ENCODE measurements at places on chromosomes 2 and 18.

- DNase-seq: no peak
Measured at GRCh38 chr2:241052677-241053360, 49.3 kb downstream of the MTERF4 start.

DNA sequence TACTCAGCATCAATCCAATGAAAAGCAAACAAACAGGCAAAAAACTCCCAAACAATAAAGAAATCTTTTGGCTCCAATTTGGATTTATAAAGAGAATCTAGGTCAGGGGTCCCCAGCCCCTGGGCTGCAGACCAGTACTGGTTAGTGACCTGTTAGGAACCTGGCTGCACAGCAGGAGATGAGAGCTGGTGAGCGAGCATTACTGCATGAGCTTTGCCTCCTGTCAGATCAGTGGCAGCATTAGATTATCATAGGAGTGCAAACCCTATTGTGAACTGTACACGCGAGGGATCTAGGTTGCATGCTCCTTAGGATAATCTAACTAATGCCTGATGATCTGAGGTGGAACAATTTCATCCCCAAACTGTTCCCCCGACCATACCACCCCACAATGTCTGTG lies 102.2 kb downstream of the KIAA1328 start:
- no peak for DNase-seq

- no peak for DNase-seq
Measured at GRCh38 chr2:100780203-100781008, 39.5 kb upstream of the NPAS2 start.

- no peak for DNase-seq
Measured at GRCh38 chr2:11945139-11946126, 199.0 kb downstream of the LPIN1 start.

- no peak for DNase-seq
Measured at GRCh38 chr2:178452334-178452733, 1.2 kb downstream of the PJVK start.

- DNase-seq: no peak
Measured at GRCh38 chr2:36539631-36540030, 58.3 kb downstream of the FEZ2 start.

DNA sequence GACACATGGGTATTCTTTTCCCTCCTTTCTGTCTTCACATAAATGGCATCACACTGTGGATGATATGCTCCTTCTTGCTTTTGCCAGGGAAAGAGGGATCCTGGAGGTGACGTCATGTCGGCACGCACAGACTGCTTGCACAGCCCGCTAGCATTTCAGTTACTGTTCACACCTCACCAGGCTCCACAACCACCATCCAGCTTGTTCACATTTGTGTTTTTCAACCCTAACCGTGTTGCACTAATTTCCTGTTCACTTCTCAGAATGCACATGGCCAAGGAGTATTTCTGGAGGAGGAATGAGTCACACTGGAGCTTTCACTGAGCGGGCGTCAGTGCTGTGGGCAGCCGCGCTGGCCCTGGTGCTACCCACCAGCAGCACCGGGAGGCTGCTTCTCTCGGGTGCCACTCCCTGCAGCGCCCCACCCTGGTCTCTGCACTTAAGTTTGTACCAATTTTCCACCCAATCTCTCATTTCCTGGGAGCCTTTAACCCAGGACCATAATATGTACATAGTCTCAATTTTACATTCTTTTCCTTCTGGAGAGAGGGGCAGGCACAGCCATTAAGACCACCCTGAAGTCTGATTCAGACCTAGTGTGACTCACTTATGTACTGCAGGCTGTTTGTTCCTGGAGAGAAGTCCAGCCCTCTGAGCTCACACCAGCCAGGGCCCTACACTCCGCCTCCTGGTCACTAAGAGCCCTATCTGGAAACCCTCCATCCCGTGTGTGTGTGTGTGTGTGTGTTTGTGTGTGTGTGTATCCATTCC lies 65.1 kb downstream of the MBP start:
- DNase-seq: peak; percentile 74

DNA sequence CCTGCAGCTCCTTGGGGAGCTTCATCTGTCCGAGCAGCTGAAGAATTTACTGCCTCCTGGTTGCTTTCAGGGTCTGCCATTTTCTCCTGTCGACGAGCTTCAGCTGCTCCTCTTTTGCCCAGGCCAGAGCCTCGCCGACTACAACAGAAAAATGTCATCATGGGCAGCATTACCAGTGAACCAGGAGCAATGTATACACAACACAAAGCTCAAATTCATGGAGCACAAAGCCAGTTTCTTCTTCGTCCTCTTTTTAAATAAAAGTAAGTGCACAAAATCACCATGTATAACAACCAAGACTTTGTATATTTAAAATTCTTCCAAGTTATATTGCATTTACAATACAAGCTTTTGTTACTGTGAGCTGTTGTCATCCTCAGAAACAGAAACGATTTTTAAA lies 85.0 kb downstream of the TRIP12 start:
- DNase-seq: no peak

DNA sequence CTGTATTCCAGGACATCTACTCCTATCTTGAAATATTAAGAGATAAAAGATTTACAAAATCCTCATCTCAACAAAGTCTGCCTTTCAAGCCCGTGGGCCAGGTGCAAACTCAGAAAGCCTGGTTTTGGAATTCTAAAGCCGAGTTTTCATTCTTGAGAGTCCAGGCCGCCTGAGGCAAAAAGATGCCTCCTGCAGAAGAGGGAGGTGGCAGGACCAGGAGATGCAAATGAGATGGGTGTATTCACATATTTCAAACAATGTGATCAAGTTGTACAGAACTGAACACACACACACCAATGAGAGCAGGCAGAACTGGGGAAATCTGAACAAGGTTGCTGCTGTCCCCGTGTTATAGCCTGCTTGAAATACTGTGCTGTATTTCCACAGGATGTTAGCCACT lies 7.7 kb upstream of the HS6ST1 start:
- no peak for DNase-seq

DNA sequence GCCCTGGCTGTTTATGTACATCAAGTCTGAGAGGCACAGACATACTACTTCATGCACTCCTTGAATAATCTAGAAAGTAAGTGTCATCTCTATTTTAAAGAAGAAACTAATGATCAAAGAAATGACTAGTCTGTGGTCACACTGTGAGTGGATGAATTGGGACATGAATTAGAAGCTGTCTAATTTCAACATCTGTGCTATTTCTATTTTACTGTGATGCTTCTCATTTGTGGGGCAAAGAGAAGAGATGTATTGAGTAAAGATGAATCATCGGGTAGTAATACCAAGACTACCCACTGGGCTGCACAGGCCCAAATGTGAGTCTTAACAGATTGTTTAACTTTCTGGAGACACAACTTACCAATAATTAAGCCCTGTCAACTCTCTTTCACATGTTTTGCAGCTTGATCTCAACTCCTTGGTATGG lies 42.4 kb upstream of the MTIF2 start:
- DNase-seq: no peak

DNA sequence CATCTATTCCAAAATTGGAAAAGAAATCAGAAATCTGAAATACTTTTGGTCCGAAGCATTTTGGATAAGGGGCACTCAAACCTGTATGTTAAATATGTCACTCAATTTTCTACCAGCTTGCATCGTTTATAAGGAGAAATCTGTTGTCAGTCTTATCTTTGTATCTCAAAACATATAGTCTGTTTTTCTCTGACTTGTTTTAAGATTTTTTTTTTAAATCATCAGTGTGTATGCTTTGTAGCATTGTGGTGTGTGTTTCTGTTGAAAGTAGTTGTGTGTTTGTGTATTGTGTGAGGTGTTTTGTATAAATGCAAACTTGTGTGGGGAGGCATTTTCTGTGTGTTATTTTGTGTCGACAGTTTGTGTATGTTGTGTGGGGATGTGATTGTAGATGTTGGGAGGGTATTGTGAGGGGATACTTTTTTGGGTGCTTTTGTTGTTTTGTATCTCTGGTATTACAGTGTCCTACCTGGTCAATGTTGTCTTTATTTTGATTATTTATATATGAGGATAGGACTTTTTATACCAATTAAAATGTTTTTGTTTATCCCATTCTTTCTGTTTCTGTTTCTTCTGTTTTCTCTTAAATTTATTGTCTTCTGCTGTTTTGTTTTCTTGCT lies 30.9 kb downstream of the SMCHD1 start:
- no peak for DNase-seq

GRCh38 chr2:63950414-63950813 lies 68.8 kb downstream of the VPS54 start:
- no peak for DNase-seq

DNA sequence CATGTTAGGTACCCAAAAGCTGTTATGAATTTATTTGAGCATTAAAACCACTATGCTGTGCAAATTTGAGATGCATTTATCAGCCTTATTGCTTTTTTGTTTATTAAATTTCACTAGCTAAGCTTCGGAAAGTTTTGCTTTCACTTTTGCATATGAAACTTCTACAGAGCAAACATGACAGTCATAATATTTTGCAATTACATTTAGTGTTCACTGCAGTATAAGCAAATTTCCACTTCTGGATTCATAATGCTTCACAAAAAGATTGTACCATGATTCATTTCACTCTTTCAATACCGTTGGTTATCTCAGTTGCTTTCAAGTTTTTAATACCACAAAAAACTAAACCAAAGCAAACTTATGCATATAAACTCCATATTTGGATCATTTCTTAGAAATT lies 228.7 kb upstream of the SLC8A1 start:
- no peak for DNase-seq

GRCh38 chr2:156890529-156891148 lies 366.9 kb upstream of the GALNT5 start:
- DNase-seq: no peak

GRCh38 chr2:239806758-239807434 lies 218.2 kb downstream of the NDUFA10 start:
- no peak for DNase-seq

GRCh38 chr2:224156436-224156835 lies 117.3 kb upstream of the SERPINE2 start:
- DNase-seq: no peak

GRCh38 chr2:36528274-36528673 lies 69.7 kb downstream of the FEZ2 start:
- no peak for DNase-seq

DNA sequence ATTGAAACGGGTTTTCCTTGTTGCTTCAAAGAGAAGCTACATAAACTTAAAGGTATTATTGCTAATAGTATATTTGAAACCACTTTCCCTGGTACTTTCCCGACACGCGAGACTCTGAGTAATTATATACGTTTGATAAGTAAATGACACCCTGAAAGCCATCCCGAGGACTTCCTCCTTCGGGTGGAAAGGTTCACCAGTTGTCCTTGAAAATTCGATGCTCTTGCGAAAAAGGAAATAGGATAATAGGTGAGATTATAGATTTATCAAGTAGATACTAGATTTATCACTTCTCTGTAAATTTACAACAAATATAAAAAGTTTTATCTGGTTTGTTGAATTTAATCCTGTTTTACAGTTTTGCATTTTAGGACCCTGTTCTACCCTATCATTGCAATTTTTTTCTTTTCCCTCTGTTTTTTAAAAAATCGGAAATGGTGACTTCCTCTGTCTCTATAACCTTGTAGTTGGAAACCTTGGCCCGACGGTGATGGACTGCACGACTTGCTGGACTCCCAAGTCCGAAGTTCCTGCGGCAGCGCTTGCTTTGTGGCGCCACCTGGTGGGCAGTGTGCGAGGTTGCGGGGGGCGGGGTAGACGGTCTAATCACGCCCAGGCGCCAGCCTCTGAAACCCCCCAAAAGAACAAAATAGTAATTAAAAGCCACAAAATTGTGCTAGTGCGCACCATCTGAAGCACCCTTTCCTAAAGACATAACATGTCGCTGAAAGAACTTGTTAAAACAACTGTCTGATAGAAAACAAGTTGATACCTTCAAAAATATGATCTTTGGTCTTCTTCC lies 972 bp upstream of the DLX2 start:
- peak; percentile 63 for DNase-seq

DNA sequence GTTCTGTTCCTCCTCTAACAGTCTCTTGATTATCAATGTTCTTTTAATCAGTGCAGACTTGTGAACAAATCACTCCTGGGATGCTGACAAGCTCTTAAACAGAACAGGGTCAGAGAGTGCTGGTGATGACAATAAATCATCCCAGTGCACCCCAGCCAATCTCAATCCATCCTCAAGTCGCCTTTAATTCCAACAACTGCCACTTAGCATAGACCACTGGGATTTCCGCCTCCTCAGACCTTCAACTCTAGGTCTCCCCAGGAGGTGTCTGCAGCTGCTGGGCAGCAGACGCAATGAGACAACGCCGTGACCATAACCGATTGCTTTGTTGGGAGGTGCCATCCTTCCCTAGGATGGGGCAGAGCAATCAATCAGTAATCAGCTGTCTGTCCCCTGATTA lies 184.2 kb upstream of the ACAA2 start:
- no peak for DNase-seq

DNA sequence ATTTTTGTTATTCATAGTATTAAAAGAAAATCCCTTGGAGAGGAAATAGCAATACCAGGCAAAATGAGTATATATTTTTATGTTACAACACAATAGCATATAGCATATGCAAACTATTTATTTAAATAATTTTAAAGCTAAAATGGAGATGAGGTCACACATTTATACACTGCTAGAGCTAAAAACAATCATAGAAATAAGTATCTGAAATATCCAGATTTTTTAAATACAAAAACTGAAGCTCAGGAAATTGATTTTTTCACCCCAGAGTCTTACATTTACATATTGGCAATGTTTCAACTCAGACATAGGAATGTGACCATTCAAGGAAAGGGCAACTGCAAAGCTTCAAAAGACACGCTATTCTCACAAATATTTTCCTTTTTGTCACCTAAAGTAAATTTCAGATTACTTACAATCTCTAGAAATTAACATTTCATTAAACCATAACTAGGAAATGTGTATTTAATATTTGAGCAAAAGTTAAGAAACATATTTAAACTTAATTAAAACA lies 8.9 kb downstream of the TFPI start:
- DNase-seq: no peak

GRCh38 chr2:165889158-165889557 lies 64.4 kb downstream of the TTC21B start:
- no peak for DNase-seq

DNA sequence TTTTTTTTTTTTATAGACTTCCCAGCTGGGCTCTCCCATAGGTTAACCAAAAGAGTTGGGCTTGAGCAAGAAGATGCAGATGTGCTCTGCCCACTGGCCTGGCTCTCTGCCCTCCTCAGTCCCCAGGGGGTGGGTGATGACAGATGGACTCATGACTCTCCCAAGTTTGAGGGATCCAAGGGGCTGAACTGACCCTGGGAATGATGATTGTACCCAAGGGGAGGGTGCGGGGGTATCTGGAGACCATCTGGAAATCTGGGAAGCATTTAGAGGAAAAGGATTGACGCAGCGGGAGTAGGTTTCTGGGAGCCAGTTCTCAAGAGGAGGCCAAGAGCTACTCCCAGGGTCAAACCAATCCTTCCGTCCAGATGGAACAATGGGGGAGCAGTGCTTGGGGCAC lies 330.8 kb downstream of the CYP26B1 start:
- no peak for DNase-seq

DNA sequence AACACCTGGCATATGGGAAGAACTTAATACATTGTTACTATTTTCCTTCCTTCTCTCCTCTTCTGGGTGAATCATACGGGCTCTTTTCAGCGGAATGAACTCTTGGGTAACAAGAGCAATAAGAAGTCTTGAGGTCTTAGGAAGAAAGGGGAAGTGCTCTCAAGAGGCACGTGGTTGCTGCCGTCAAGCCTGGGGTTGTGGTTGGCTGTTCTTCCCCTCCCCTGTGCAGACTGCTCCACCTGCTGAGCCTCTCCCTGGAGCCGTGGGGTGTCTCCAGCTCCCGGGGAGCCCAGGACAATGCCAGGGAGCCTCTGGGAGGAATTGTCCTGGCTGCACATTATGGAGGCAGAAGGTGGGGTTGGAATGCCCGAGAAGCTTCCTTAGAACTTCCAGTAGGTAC lies 19.4 kb downstream of the TOGARAM2 start:
- no peak for DNase-seq

GRCh38 chr2:174048243-174048642 lies 83.1 kb upstream of the SP3 start:
- no peak for DNase-seq

All from amniotic stem cell (primary cell).